ENCODE measurements at places on chromosomes 5 and 9. TPM values are rescaled to one million over a fixed set of nuclear protein-coding genes. Genes with fewer than 3 reads are reported as not detected.

The MEF2C gene
- 9.5 TPM for total RNA-seq

The DNAH5 gene
- total RNA-seq: 1.6 TPM

The AGPAT2 gene
- 58.8 TPM for total RNA-seq

The KYAT1 gene
- total RNA-seq: 17.8 TPM

The MLLT3 gene
- total RNA-seq: 69.9 TPM

The NIPSNAP3A gene
- 39.2 TPM for total RNA-seq
